Right ventricle myocardium inferior (tissue), 1 donor: ENCODE measurements at places on chromosomes 1 and 21.

DNA sequence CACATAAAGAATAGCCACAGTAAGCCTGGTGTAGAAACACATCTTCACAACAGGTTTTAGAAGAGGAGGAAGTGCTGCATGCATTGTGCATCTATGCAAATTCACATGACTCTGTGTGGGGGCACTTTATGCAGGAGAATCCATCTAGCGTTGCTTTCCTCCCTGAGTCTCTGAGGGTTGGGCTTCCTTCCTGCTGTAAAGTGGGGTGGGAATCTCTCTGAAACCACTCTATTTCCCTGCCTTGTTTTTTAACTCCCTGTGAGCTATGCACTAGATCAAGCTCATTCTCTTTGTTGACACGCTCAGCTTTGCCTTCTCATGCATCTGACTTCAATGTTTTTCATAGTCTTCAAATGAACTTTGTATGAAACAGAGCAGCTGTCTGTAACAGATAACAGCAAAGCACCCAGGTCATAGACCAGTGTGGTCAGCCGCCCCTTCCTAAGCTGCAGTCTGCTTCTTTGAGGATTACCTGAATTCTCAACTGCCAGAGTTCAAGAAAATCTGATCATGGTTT is 102.7 kb upstream of the DPH5 start:
- no peak for DNase-seq

DNA sequence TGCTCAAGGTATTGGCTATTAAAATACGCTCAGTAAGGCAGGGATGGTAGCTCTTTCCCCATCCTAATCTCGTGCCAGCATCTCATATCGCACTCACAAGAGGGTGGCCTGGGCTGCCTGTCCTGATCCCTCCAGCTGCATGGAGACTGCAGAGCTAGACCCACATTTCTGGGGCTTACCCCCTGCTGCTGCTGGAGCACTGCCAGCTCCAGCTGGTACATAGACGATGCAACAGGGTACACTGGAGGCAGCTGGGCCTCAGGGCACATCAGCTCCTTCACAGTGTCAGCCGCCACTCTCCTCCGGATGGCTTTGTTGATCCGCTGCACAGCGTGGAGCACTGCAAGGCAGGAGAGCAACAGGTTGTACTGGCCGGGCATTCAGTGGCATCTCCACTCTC is 16.0 kb downstream of the IQGAP3 start:
- no peak for DNase-seq

DNA sequence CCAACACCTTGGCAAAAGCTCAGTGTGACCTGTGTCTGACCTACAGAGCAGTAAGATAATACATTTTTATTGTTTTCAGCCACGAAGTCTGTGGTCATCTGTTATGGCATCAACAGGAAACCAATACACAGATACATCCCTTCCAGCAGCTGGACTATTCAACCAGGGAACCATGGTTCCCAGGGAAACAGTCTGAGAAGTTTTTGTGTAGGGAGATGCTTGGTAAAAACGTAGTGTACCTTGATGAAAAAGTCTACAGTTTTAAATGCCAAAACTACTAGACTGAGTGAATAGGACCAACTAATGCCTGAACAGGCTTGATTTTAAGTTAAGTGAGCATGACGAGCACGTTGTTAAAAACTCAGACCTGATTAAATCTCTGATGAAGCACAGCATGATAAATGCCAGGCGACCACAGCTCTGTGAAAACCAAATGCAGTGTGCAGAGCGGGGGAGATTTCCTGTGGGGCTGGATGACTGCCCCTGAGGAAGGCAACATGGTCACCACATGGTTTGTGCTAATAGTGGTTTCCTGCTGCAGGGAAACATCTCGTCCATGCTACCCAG is 228.9 kb downstream of the TNR start:
- DNase-seq = no peak

DNA sequence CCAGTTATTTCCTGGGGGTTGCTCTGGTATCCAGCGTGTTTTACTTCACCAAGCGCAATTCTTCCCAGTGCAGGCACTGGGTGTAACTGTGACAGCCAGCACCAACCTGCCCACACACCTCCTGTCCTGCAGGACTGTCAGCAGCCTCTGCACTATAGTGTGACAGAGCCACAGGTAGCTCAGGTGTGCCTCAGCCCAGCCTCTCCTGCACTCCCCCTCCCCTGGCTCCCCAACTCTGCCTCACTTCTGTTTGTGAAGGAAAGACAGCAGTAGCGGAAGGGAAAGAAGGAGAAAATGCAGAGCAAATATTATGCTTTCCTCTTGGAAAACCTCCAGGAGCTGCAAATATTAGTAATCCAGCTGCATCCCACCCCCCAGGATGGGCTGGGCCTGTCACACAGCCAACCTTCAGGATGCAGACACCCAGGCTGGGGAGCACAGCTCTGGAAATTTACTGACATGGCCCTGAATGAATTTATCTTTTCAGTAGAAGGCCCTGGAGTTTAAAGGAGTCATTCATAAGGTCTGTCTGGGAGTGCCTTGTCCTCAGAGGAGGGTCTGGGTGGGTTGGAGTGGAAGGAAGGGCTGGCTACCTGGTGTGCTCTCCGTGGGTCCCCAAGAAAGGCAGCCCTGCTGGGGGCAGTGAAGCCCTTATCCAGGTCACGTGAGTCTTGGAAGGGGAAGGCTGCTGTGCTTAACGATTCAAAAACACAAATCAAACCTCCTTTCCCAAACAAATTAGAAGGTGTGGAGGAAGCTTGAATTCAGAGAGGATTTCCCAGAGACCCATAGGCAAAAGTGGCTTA is 20.9 kb downstream of the CAPN2 start:
- no peak for DNase-seq

DNA sequence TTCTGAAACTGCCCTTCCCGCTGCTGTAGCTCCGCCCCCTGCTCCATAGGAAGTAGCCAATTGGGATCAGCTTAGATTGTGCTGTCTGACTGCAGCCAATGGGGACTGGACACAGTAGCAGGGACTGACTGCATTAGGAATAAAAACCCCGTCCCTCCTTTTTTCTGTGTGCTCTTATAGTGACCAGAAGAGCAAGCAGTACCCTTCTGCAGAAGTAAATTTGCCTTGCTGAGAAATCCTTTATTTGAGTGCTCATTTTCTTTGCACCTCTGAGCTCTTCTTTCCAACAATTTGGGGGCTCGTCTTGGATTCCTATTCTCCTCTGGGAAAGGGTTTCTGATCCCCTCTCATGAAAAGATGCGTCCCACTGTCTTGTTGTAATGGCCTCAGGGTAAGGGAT is 16.2 kb downstream of the OR2L13 start:
- DNase-seq = no peak

GRCh38 chr1:11158291-11158690 is 30.9 kb upstream of the ANGPTL7 start:
- no peak for DNase-seq

DNA sequence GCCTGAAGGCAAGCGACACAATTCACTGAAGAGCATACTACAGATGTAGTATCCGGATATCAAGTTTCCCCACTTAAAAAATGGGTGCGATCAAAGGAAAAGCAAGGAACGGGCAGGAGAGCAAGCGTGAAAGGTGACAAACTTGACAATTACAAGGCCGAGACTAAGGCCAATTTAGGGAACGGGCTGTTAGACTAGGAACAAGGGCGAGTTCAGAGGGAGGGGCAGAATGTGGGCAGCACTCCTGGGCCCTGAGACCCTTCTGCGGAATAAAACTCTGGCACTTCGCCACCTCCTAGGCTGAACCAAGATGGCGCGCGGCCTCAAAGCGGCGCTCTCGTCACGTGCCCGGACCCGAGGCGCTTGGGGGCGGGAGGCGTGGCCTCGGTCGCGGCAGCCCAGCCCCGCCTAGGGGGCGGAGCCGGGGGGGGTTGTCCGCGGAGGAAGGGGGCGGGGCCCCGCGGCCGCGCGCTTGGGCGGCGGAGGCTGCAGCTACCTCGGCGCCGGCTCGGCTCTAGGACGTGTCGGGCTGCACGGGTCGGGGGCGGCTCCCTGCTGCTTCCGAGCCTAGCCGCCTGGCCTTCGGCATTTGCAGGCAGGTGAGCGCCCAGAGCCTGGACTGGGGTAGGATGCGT is at the start of gene PPFIA4:
Gene PPFIA4, plus strand, starts transcription at position 461 of the 635 bp plus-strand sequence. CDS start 12,518 bp downstream, outside the sequence.
- peak; percentile 93 for DNase-seq

DNA sequence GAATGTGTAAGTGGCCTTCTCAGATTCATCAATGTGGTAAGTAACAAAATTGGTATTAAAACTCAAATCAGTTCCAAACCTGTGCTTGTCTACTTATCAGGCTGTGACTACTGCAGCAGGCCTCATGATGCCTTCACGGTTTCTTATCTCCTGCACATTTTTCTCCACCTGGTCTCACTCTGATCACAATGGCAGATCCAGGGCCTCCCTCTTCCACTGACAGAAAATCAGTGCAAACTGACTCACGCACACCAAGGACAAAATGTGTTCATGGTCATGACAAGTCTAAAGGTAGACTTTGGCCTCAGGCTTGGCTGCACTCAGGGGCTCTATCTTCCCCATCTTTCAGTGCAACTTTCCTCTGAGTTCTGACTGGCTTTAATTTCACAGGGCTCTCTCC is 56.7 kb upstream of the ATP1A1 start:
- DNase-seq = no peak

DNA sequence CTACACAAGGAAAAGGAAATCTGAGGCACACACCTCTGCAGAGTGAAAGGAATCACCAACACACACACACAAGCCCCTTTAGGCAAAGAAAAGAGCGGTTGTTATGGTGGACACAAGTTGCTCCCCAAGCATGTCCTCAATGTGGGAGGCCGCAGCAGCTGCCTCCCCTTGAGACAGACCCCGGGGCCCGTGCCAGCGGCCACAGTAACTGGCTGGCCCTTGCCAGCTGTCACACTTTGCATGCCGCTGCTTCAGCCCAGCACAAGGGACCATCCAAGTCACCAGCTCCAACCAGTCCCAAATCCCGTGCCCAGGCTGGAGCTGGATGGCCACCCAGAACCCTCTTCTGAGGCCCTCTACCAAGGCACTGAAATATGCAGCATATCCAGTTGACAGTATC is 2.9 kb upstream of the OLIG1 start:
- DNase-seq = no peak

- DNase-seq = no peak
Measured at GRCh38 chr1:205450448-205450847, 5.4 kb downstream of the BLACAT1 start.

DNA sequence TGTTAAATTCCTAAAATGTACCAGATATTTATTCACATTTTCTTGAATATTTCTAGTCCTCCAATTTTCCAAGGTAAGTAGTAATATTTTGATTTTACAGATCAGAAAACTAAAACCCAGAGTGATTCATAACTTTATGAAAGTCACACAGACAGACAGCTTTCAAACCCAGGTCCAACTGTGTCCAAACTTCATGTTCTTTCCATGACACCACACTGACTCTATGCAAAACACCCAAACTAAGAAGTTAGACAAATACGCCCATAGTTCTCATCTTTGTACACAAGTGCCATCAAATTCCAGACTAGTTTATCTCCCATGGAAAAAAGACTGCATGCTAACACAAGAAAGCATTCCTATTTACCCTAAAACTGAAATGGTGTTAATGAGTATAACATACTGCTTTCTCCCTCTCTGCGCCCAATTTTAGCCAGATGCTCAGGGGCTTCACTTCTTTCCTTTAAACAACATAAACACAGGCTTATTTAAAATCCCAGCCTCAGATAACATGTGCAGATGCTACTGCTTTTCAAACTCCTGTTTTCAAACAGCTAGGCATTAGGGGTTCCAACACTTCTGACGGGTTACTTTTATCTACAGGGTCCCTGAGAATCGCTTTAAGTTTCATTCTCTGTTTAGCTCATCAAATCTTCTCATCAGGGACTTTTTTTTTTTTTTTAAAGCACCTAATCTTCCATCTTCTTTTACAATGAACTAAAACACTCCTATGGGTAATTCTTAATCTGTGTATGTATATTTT is 44.6 kb downstream of the WASF2 start:
- DNase-seq = no peak

GRCh38 chr1:228372183-228373003 is 34.2 kb downstream of the TRIM11 start:
- DNase-seq = peak; percentile 65

GRCh38 chr1:59178339-59179187 is 118.3 kb upstream of the FGGY start:
- peak; percentile 77 for DNase-seq

- no peak for DNase-seq
Measured at GRCh38 chr21:42544544-42544943, 30.9 kb downstream of the SLC37A1 start.

DNA sequence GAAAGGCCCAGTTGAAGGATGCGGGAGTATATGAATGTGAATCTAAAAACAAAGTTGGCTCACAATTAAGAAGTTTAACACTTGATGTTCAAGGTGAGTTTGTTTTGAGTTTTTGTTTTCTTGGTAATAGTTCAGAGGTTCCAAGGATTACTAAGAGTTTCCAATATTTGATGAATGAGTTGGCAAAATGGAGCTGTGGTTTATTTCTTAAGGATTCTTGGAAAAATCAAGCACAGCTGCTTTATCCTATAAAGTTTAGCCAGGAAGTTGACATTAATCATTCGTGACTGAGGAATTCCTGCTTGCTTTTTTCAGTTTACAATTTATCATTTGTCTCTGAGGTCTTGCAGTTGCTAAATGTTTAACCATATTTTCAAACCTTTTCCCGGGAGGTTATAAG is 15.1 kb downstream of the VCAM1 start:
- no peak for DNase-seq

DNA sequence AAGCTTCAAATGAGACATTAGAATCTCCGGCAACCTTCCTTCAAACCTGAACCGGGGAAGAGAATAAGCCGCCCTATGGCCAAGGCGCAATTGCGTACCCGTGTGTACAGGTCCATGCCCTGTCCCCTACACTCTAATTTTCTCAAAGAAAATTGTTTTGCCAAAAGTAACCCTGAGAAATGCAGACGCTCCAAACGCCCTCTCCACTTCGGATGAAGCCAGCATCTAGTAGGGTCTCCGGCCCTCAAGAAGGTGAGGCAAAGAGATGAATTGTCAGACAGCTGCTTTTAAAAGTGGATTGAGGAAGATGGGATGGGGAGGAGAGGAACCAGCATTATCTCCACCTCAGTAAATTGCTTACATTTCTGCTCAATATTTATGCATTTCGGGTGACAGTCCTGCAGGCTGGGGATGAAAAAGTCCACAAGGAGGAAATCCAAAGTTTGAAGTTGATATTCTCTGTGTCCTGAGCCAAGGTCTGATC is 630 bp upstream of the LHX9 start:
- no peak for DNase-seq
